ENCODE measurements at places on chromosomes 4 and X.

GRCh38 chr4:1458581-1458980, 52.3 kb upstream of the NKX1-1 start:
- no peak for DNase-seq

DNA sequence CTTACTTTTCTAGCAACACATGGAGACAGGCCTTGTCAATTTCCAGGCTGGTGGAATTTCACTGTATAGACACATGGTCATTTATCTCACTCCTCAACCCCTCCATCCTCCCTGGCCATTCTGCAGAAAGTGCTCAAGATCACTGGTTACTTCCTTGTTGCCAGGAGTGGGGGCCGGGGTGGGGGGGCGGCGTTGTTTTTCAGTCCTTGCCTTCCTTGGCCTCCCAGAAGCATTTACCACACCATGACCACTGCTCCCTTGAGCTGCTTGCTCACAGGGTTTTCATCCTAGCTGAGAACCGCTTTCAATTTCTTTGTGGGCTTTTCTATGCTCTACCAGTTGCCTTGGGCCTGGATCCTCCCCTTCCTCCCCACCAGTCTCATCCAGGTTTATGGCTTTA, 14.1 kb upstream of the BCOR start:
- DNase-seq, result no peak

DNA sequence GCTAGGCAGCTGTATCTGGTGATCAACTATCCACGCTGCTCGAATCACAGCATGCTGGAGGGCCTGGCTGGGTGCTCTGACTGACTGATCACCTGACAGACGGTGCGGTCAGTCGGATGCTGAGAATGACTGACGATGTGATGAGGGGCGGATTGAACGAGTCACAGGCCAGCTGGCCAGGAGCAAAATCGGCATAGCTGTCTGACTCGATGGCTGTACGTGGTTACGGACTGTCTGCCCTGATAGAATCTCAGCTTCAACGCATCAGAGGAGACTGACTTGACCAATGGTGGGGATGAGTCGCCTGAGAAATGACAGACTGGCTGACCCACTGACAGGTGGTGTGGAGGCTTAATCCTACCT, 1.0 kb upstream of the SUV39H1 start:
- DNase-seq, result peak; percentile 45

GRCh38 chr4:47661741-47662140, 176.1 kb downstream of the CORIN start:
- no peak for DNase-seq

- peak; percentile 24 for DNase-seq
These were observed 186.7 kb downstream of the PALLD start for GRCh38 chr4:168683595-168683994.

- DNase-seq, result peak; percentile 73
These were observed 70.7 kb upstream of the SH3RF1 start for GRCh38 chr4:169341490-169341889.

- peak; percentile 76 for DNase-seq
These were observed 250.7 kb downstream of the THOC2 start for GRCh38 chrX:123481913-123482851.

DNA sequence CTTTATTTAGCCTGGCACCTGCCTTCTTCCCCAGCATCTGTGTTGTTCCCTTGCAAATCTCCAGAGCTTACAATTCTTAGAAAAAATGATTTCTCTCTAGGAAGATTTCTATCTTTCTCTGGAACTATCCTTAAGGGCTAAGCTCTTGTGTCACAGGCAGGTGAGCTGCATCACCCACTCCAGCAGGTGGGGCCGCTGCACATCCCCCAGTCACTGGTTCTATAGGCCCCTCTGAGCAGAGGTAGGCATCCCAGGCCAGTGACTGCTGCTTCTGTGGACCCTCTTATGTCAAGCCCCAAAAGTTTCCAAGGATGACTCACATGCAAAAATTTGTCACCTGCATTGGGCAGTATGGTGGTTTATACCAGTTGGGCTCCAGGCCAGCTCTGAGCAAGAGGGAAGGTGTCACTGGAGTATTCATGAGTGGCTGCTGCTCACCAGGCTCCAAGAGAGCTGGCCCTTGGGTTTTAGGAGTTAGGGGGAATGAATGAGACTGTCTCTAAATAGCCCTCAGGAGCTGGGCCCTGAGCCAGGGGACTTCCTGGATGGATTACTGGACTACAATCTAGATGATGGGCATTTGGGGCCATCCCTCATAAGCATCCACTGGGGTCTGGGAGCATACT, 208.1 kb upstream of the EOLA2 start:
- DNase-seq, result no peak

GRCh38 chrX:132744470-132744869, 214.0 kb downstream of the HS6ST2 start:
- no peak for DNase-seq

DNA sequence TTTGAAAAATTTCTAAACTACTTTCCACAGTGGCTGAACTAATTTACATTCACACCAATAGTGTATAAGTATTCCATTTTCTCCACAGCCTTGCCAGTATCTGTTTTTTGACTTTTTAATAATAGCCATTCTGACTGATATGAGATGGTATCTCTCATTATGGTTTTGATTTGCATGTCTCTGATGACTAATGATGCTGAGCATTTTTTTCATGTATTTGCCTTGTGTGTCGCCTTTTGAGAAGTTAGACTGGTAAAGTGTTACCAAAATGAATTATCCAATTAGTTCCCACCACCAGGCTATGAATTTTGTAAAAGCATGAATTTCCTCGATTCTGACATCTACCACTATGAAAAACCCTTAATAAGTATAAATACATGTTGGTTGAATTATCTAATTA, 242.2 kb upstream of the GK2 start:
- peak; percentile 13 for DNase-seq

All from GM23248 (cell line).